ENCODE measurements at places on chromosomes 4 and X.
A peak's percentile ranks its signal among the peaks of the same experiment; 100 is the strongest.

DNA sequence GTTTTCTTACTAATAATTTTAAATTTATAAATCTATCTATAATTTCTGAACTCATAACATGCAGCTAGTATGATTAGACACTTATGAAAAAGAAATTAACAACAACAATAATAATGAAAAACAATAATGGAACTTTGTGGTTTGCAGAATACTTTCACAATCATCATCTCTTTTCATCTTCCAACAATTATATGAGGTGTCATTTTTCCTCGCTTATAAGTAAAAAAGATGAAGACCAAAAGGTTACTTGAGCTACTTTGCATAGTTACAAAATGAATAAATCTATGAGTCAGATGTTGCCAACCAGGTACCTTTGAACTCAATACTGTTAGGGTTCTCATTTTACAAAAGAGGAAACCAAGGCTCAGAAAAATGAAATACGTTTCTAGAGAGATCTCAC lies 98.5 kb upstream of the ELOVL6 start:
- DNase-seq, result no peak

GRCh38 chr4:104909376-104909775 lies 237.3 kb upstream of the TET2 start:
- no peak for DNase-seq

DNA sequence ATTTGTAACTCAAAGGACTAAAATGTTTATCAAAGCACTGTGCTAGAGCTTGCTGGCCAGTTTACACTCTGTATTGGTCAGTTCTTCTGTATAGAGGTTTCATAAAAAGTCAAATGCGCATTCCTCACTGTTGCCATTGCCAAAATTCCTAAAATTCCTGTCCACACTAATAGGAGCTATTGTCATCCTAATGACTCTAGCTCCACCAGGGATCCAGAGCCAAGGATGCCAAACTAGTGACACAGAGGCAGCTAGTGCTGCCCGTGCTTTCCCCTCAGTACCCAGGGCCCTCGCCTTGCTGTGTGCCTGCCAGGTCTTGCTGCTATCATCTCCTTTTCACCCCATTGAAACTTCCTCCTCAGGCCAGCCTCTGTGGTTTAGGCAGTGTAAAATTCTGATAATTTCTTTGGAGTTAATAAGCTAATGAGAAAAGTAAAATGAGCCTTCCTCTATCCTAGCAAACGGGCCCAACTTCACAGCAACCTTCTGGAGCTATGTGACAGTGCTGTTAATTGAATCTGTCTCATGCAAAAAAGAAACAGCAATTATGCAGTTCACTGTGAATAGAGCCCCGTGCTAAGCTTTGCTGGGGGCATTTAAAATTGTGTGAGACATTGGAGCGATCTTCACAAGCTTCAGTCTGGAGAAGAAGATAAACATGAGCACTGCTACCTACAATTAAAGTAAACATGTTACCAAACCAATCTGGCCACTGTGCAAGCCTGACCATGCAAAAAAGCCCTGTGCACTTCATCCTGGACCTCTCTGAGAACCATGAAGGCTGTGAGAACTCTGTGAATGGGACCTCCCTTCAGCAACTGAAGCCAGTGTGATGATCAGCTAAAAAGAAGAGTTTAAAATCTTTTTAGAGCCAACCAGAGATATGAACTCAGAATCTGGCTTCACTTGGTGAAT lies 43.1 kb upstream of the FGF2 start:
- DNase-seq, result peak; percentile 82

DNA sequence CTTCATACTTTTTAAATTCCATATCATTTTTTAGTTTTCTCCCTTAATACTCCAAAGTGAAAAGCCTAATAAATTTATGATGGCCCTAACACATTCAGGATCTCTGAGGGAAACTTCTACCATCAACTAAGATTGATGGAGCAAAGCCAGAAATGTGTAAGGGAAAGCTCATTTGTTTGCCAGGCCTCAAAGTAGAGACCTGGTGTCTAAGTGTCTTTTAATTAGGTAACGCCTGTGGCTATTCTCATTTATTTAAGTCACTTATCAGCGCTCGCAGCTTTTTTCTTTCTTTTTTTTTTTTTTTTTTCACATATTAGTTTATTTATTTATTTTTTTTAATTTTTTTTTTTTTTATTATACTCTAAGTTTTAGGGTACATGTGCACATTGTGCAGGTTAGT lies 242.4 kb downstream of the TMA16 start:
- no peak for DNase-seq

DNA sequence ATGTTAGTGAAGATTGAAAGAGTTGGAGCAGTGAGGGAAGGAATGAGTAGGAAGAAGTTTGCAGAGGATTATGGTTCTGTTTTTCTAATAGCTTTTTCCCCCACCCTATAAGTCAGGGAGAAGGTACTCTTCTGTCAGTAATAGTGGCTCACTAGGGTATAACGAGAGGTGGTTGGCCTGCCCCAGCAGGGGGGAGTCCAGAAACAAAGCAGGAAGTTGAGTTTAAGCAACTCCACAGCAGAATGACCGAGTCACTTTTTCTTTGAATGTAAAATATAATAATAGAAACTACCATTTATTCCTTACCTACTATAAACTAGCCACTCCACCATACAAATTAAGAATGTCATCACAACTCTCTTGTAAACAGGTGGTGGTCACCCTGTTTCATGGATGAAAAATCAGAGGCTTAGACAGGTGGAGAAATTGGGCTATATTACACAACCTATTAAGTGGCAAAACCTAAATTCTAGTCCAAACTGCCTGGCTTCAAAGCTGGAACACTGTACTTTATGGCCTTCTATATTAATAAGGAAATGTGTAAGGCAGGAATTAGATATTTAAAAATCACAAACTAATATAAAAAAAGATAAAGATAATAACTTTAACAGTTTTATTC lies 21.9 kb downstream of the AP1AR start:
- no peak for DNase-seq

DNA sequence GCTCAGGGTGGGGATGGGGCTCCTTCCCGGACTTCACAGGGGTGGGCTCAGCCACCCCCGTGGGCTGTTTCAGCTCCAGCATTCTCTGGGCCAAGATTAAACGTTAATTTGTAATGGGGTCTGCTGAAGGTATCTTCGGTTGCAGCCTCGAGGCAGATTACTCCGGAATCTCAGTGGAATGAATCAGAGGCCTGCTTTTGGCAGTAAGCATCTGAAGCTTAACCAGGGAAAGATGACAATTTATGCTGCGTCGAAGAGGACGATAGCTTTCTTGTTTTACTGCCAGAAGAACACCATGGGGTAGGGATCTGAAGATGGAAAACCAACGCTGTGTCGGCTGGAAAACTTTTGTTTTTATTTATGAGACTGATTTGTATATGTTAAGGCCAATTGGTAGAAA lies 129.2 kb upstream of the MSX1 start:
- DNase-seq, result no peak

Data from amniotic epithelial cell (primary cell).